Caco-2 (cell line): ENCODE measurements at places on chromosomes 3 and 15.
A peak's percentile ranks its signal among the peaks of the same experiment; 100 is the strongest.

- no peak for DNase-seq
Measured at GRCh38 chr3:46097691-46098241, 70.5 kb upstream of the XCR1 start.

DNA sequence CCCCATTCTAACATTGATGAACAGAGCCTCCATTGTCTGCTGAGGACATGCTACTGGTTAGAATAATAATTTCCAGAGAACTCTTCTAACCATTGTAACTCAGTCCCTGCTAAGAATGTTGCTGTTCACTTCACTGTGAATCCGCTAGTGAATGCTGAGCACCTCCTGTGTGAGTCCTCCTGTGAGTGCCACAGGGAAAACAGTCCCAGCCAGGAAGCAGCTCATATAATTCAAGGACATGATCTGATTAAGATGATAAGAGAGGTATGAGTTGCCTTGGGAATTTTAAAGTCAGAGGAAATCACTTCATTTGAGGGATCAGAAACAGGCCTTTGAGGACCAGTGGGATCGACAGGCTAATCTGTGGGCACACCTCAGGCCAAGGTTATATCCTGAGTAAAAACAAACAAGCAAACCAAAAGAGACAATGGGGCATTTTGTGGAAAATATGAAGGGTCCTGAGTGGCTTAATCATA is 33.9 kb upstream of the GPR160 start:
- DNase-seq: no peak

GRCh38 chr3:137032465-137033120 is 74.8 kb downstream of the IL20RB start:
- peak; percentile 79 for DNase-seq

- DNase-seq: no peak
Measured at GRCh38 chr15:56613811-56614210, 119.5 kb downstream of the ZNF280D start.

DNA sequence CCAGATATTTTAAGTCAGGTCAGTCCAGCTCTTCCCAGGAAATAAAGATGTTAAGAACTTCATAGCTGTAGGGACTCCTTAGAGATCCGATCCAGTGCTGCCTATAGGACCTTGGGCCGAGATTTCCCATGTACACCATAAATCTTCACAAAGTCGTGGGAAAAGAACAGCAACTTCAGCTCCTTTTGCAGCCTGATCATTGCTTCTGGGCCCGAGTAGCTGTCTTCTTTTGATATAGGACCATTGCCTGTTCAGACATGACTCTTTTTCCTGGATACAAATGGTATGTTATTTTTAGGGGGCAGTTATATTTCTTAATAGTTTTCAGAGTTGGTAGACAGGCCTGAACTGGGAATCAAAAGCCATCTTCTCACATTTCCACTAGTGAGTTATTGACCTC is 20.5 kb downstream of the IL1RAP start:
- DNase-seq: no peak

GRCh38 chr3:130299531-130299930 is 45.9 kb upstream of the COL6A5 start:
- no peak for DNase-seq
